ENCODE measurements at places on chromosomes 11 and 22. TPM values are rescaled to one million over a fixed set of nuclear protein-coding genes. Genes with fewer than 3 reads are reported as not detected.

DNA sequence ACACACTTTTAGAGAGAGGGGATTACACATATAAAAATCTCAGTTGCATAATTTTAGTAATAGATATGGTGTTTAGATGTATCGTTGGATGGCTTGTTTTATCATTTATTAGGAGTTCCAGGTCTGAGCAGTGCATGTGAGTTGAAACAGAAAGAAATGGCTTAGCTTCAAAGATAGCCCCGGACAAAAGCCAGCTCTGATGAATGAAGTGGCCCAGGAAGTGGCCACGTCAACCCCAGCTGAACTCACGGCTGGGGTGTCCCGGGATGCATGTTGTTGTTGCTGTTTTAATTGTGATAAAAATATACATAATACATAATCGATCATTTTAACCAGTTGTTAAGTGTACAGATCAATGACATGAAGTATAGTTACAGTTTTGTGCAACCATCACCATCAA is 1513.6 kb downstream of the BRD1 start:
- DNase-seq = no peak

GPHA2 gene
- polyA plus RNA-seq = not detected

- DNase-seq = no peak
Measured at GRCh38 chr22:26556904-26557303, 33.0 kb downstream of the TPST2 start.

DNA sequence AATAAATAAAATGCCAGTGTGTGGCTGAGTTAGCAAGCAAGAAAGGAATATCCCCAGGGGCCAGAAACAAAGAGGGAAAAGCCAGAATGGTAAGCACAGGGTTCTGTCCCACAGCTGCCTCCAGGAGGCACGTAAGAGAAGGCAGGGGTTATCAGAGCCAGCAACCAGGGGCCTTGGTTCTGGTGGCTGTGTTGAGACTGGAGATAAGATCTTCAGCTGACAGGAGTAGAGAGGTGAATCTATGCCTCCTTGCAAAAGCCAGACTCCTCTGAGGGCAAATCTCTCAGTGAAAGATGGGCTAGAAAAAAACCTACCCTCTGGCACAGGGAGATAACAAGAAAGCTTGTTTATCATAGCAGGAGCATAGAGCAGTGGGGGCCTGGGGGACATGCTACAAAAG is 29.8 kb upstream of the NFAM1 start:
- DNase-seq = no peak

DNA sequence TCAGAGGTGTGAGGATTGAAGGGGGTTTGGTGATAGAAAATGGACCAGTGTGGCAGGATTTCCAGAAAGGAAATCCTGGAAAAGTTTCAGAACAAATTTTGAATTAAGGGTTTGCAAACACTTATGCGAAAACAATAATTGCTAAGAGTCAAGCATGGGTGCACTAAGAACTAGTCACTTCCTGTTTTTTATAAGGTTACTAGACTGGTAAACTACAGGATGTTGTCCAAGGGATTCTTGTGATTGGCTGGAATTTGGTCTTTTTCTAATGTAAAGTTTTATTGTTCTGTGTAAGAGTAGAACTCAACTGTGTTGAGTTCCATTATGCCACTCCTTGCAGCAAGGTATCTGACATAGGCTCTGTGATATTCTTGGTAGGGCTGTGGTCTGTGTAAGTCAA is 54.1 kb downstream of the LIF start:
- DNase-seq = no peak

MOV10L1 gene
- polyA plus RNA-seq = not detected

MTFP1 gene
- 14.3 TPM for polyA plus RNA-seq

GRCh38 chr22:21951931-21952465 is 650 bp downstream of the PPM1F start:
- peak; percentile 44 for DNase-seq

- no peak for DNase-seq
Measured at GRCh38 chr22:50218153-50218995, 17.6 kb downstream of the SELENOO start.

DNA sequence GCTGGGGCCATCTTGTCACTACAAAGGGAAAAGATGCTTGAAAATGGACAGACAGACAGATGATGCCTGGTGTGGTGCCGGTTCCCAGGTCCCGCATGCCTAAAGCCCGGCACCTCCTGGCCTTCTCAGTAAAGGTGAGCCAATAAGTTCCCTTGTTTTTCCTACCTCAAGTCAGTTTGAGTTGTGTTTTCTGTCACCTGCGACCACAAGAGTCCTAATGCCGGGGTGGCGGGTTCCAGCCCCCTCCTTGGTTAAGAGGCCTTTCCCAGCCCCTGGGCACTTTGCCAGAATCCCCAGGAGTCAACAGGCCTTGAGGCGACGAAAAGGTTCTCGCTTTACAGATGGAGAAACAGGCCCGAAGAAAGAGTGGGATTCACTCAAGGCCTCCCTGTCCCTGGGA is 9.0 kb downstream of the FGF19 start:
- DNase-seq = no peak

- DNase-seq = peak; percentile 68
Measured at GRCh38 chr11:102476812-102477211, 24.2 kb upstream of the TMEM123 start.

DNA sequence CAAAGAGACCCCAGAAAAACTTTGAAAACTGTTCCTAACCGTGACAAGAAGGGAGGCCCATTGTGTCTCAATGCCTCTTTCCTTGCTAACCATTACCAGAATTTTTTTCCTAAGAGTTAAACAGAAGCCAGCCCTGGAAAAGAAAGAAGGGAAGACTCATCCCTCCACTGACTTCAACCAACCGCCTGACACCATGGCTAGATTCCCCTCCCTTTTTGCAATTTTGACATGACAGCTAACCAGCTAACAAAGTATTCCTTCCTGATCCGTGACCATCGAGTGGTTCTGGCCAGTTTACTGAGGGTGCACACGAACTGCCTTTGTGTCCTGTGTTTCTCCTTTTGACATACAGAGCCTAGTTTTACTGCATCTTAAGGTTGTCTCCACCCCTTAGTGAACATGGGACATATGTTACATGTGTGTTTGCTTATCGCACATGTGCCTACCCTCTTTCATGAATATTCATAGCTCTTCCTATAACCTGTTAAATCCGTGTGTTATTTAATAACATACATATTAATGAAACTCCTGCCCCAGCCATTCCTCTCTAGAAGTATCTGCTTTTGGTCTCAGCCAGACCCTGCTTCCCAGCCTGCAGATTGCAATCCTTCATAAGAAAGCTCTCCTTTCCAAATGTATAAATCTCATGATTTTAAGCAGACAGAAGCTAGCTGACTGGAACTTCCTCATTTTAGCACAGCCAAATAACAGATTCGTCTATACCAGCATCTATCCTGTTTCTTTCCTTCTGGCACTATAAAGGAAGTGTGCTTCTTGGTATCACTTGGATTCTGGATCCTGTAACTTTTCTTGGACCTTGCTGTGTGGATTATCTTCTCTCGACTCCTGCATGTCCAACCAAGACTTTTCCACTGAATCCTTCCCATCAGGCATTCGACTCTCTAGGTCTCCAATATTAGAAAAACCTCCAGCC is 37.8 kb downstream of the RASSF10 start:
- DNase-seq = no peak

DNA sequence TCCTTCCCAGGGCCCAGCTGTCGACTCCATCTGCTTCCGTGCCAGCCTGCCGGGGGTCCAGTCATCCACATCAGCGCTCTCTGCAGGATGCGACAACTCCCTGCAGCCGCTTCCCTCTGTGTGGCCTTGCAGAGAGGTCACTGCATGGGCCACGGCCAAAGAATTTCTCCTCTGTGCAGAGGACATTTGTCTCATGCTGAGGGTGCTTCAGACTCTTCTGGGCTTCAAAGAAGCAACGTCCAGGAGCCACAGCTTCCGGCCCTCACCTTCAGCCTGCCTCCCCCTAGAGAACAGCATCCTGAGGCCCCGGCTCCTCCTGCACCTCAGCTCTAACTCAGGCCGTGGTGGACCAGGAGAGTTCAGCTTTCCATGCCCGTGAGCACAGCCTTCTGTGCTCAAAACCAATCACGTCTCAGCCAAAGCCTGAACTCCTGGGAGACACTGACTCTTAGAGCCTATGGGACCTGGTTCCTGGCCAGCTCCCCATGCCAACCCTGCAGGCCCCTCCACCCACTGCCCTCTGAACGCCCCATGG is 258.9 kb downstream of the BRD1 start:
- no peak for DNase-seq

RCN1 gene
- 59.9 TPM for polyA plus RNA-seq

CNTN5 gene
- not detected for polyA plus RNA-seq

MRPL40 gene
- polyA plus RNA-seq = 34.8 TPM
